GM13976 (cell line): ENCODE measurements at places on chromosomes 3 and 15.

DNA sequence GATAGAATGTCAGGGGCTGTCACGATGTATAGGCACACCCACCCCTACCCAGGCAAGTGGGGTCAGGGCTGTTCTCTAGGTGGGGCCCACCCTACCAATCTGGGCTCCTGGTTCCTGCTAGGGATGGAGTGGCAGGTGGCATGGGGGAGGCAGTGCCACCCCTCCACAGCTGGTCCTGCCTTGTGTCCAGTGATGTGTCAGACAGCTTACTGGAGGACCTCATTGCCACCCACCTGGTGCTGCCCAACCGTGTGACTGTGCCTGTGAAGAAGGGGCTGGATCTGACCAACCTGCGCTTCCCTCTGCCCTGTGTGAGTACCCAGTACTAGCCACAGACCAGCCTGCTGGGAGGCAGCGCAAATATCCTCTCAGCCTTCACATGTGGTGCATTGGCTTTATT lies 27.5 kb downstream of the ESYT3 start:
- no peak for DNase-seq

- no peak for DNase-seq
These were observed 3.3 kb downstream of the OXTR start for GRCh38 chr3:8766148-8766547.

- DNase-seq = no peak
These were observed 109.8 kb upstream of the TBC1D5 start for GRCh38 chr3:17852217-17852616.

- no peak for DNase-seq
These were observed 5.3 kb downstream of the EIF2B5 start for GRCh38 chr3:184140436-184140835.

- DNase-seq = no peak
These were observed 2.2 kb upstream of the UBA3 start for GRCh38 chr3:69082361-69082760.
